Fibroblast of the aortic adventitia (primary cell): ENCODE measurements at places on chromosomes 2 and 18. TPM values are rescaled to one million over a fixed set of nuclear protein-coding genes. Genes with fewer than 3 reads are reported as not detected.

The ASTL gene
- not detected in 2 replicates for total RNA-seq

The CENPA gene
- total RNA-seq = 9.2 TPM in 1 of 2 replicates, not detected in the other

The EGR4 gene
- not detected in 2 replicates for total RNA-seq

The KIF5C gene
- total RNA-seq = 0.09 TPM in 1 of 2 replicates, not detected in the other

The RGPD4 gene
- total RNA-seq = 0.16 TPM in 1 of 2 replicates, not detected in the other

The CTAGE1 gene
- total RNA-seq = not detected in 2 replicates

The ACTG2 gene
- 2.4 TPM in 1 of 2 replicates, not detected in the other for total RNA-seq

The DES gene
- total RNA-seq = 3.3 and 4.7 TPM in 2 replicates

The TEKT4 gene
- total RNA-seq = not detected in 2 replicates

The ACTR1B gene
- total RNA-seq = 24.3 and 44.6 TPM in 2 replicates

The REG3G gene
- not detected in 2 replicates for total RNA-seq

The SLC14A1 gene
- total RNA-seq = 5.6 and 254 TPM in 2 replicates

The FOXD4L1 gene
- 0.09 and 0.16 TPM in 2 replicates for total RNA-seq

The SMYD1 gene
- total RNA-seq = not detected in 2 replicates

The AOX1 gene
- total RNA-seq = 23.6 and 84.0 TPM in 2 replicates

The TOGARAM2 gene
- under 0.01 TPM in 1 of 2 replicates, not detected in the other for total RNA-seq

The IL1F10 gene
- not detected in 2 replicates for total RNA-seq

The GPR45 gene
- not detected in 2 replicates for total RNA-seq

The CRYGD gene
- total RNA-seq = not detected in 2 replicates

The CRACDL gene
- not detected in 2 replicates for total RNA-seq

The KCTD1 gene
- total RNA-seq = 9.9 and 21.8 TPM in 2 replicates

The LONRF2 gene
- 1.8 and 2.0 TPM in 2 replicates for total RNA-seq

The MAP3K19 gene
- total RNA-seq = not detected in 2 replicates

The TUBA4A gene
- 9.7 and 25.6 TPM in 2 replicates for total RNA-seq

The CHAC2 gene
- total RNA-seq = 0.57 and 9.7 TPM in 2 replicates

The ADAM17 gene
- total RNA-seq = 40.1 and 108 TPM in 2 replicates

The C2orf78 gene
- not detected in 2 replicates for total RNA-seq

The GKN1 gene
- total RNA-seq = not detected in 2 replicates

The CDCA7 gene
- total RNA-seq = 0.08 and 6.2 TPM in 2 replicates

The CPO gene
- 0.18 TPM in 1 of 2 replicates, not detected in the other for total RNA-seq

The SPC25 gene
- total RNA-seq = 19.3 TPM in 1 of 2 replicates, not detected in the other

The RNF125 gene
- 0.65 and 1.6 TPM in 2 replicates for total RNA-seq

The TLX2 gene
- total RNA-seq = not detected in 2 replicates

The SERPINB7 gene
- total RNA-seq = 0.27 TPM in 1 of 2 replicates, not detected in the other
